ENCODE measurements at places on chromosomes 5 and 9.
A peak's percentile ranks its signal among the peaks of the same experiment; 100 is the strongest.

DNA sequence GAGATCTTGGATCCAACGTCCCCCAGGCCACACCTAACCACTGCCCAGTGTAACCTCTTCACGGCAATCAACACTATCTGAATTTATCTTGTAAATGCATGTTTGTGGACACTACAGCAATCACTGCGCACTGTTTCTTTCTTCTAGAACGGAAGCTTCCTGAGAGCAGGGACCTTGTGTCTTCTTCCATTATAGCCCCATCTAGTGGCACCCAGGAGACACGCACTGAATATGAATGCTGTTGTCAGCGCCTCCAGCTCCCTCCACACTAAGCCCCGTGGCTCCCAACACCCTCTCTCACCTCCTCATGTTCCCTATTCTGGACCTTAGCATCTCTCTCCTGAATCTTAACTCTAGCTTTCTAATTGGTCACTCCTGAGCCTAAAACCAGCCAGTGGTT is 72.7 kb downstream of the SMIM23 start:
- DNase-seq, result no peak

GRCh38 chr5:173012882-173013281 is 29.3 kb downstream of the ATP6V0E1 start:
- no peak for DNase-seq

- DNase-seq, result no peak
These were observed 549.4 kb downstream of the LRRC70 start for GRCh38 chr5:63128018-63128417.

DNA sequence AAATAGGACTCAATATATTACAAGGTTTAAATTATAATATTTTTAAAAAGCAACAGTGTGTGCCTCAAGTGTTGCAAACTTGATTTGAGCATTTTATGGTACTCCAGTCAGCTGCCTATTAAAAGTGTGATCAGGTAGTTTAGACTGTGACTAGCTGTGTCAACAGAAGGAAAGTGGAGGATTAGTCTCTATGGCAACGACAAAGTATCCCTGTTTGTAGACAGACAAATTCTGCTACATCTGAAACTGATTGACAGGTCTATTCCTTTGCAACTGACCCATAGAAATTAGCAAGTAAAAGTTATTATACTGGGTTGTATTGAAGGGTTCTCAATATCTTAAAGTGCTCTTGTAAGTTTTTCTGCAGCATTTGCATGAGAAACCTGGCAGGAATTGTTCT is 249.8 kb upstream of the ARRDC3 start:
- peak; percentile 82 for DNase-seq

DNA sequence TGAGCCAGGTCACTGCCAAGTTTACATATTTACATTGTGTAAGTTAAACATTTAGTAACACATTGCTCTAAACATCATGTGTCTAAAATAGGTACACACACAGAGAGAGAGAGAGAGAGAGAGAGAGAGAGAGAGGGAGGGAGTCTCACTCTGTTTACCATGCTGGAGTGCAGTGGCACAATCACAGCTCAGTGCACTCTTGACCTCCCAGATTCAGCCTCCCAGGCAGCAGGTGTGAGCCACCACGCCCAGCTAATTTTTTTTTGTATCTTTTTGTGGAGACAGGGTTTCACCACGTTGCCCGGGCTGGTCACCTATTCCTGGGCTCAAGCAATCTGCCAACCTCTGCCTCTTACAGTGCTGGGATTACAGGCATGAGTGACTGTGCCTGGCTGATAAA is 1045.3 kb downstream of the TLE1 start:
- no peak for DNase-seq

Measured in SHP77 treated with DMSO at 0.1 percent for 48 hours (cell line).